ENCODE measurements at places on chromosomes 6 and 20.

- DNase-seq = no peak
Observed at GRCh38 chr6:1625794-1626435, 16.2 kb downstream of the FOXC1 start.

DNA sequence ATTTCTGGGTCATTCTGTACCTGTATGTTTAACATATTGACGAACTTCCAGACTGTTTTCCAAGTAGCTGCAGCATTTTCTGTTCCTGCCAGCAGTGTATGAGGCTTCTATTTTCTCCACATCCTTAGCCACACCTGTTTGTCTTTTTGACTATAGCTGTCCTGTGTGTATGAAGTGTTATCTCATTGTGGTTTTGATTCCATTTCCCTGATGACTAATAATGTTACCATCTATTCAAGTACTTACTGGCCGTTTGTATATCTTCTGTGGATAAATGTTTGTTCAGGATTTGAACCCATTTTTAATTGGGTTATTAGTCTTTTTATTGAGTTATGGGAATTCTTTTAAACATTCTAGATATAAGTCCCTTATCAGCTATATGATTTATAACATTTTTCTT is 95.2 kb downstream of the JAG1 start:
- no peak for DNase-seq

- DNase-seq = no peak
Observed at GRCh38 chr6:88586371-88587149, 376.9 kb downstream of the RNGTT start.

DNA sequence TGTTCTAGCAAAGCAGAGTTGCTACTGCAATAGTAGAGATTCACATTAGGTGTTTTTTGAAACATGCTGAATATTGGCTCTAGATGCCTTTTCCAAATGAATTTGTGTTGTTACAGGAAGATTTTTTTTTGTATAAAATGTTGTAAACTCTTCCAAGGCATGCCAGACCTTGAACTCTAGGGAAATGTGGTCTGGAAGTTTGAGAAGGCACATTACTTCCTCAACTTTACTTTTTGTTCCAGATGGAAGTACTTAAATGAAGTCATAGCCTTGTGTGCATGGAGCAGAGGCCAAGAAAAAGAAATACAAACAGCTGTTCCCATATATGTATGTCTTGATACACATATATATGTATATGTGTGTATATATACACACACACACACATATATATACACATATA is 585.7 kb upstream of the MARCKS start:
- DNase-seq = no peak

DNA sequence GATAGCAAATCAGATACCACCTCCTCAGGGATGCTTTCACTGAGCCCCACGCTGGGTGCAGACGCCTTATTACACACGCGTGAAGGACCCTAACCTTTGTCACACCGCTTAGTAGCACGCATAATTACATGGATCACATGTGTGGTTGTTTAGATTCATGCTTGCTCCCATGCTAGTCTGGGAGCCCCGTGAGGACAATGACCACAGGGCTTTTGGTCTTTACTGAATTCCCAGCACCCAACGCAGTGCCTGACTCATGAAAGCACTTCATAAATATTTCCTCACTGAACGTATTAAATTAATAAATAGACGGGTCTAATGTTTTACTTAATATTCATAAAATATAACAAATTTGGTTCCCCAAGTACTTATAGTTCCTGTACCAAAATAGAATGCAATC is 132.5 kb downstream of the ALDH8A1 start:
- DNase-seq = no peak

DNA sequence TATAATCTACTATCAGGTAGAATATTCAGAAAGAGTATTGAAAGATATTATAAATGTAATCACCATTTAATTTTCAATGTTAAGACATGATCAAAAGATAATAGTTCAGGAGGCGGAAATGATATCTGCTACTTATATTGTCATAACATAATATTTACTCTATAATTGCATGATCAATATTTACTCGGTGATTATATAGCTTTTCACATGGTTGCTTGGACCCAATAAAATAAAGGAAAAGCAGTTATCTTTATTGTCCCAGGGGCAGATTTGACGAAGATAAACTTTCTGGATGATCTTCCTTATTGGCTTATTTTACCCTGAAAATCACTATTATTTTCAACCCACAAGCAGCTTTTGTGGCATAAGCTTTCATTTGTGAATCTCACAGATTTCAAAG is 350.4 kb downstream of the HACE1 start:
- no peak for DNase-seq
